Peyer's patch (tissue), 4 donors: ENCODE measurements at places on chromosomes 6 and 20. TPM values are rescaled to one million over a fixed set of nuclear protein-coding genes. Genes with fewer than 3 reads are reported as not detected.

GRCh38 chr6:162532283-162533008 lies 195.1 kb downstream of the PRKN start:
- DNase-seq = no peak

GRCh38 chr6:139909992-139910391 lies 535.5 kb upstream of the CITED2 start:
- DNase-seq = no peak

The DNAAF9 gene
- 6.5 TPM for total RNA-seq

DNA sequence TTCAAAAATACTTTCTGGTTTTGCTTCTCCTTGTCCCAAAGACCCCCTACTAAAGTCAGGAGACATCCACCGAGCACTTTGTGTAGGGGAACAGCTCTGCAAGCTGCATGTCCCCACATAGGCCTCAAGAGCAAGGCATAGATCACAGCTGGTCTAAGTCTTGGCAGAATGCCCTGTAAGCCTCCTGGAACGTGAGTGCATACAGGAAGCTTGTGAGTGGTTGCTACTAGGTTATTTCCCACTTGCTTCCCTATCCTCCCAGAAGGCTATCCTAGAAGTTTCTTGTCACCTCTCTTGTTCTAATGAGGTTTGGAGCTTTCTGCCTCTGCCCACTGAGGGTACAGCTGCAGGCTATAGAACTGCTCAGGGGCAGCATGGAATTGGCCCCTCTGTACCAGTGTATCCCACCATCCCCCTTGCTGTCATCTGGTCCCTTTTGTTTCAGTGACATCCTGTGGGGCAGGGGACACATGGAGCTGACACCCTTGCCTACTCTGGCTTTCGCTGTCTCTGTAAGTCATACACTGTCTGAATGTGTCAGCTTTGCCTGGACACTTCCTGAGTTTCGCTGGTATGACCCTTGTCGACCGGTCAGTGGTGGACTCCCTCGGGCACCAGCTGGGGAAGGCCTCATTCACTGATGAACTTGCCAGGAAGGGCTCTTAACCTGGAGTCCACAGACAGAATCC lies 35.6 kb upstream of the KCNK16 start:
- no peak for DNase-seq

DNA sequence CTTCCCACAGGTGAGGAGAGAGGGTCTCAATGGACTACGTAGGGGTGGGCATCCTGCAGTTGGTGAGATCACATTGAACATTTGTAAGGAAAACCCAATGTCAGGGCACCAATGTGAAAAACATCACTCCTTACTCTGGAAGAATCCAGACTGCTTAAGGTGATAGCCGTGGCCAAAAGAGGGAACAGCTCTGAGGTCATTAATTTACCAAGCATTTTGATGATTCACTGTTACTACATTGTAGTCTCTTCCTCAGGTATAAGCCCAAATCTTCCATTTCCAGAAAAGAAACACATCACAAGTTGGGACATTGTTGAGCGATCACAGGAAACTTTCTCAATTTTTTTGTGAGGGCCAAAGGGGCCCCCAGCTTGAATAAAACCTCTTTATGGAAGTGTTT lies 61.1 kb upstream of the SPTLC3 start:
- DNase-seq = no peak

The THBD gene
- 12.9 TPM for total RNA-seq

GRCh38 chr20:31603822-31604566 lies 1.1 kb upstream of the ID1 start:
- peak; percentile 98 for DNase-seq

GRCh38 chr20:56171087-56172012 lies 77.2 kb upstream of the MC3R start:
- no peak for DNase-seq

The SH3BGRL2 gene
- 114 TPM for total RNA-seq

- no peak for DNase-seq
These were observed 46.9 kb downstream of the BLOC1S5 start for GRCh38 chr6:8017276-8017701.

The AHCY gene
- total RNA-seq = 50.9 TPM

DNA sequence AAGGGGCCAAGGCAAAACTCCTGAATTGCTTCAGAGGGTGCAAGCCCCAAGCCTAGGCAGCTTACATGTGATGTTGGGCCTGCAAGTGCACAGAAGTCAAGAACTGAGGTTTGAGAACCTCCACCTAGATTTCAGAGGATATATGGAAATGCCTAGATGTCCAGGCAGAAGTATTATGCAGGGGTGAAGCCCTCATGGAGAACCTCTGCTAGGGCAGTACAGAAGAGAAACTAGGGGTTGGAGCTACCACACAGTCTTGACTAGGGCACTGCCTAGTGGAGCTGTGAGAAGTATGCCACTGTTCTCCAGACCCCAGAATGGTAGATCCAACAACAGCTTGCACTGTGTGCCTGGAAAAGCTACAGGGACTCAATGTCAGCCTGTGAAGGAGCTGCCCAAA lies 179.7 kb upstream of the GJE1 start:
- DNase-seq = no peak

The KIF13A gene
- total RNA-seq = 41.8 TPM

GRCh38 chr6:129370268-129370916 lies 339.6 kb downstream of the ARHGAP18 start:
- peak; percentile 70 for DNase-seq

DNA sequence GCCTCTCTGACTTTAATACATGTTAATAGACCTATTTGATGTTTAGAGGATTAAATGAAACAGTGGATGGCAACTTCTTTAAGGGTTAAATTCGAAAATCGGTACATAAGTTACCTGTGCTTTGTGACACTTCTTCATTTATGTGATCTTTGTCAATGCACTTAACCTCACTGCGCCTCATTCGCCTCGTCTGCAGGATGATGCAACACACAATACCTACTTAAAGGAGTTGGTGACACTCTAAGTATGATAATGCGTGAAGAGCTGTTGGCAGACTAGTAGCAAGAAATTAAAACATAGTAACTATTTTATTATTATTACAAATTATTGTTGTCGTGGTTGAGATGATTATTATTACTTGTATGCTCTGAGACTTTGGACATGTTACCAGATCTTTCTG lies 92.8 kb downstream of the TSHZ2 start:
- DNase-seq = no peak

DNA sequence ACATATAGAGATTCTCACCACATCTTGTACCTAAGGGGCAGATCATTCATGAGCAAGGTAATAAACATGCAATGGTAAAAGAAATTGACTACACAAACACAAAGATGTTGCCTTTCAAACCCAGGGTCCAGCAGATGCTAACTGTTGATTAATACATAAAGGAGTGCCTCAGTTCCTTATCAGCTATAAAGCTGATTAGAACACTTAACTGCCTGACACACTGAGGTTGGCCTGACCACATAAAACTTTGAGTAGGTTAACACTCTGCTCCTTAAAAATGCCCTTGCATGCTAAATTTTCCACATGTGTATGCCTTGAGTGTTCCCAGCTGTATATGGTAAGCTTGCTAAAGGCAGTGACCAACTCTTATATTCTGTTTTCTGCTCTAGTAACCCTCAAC lies 14.9 kb downstream of the CRISP2 start:
- no peak for DNase-seq

The BHLHE23 gene
- total RNA-seq = not detected

DNA sequence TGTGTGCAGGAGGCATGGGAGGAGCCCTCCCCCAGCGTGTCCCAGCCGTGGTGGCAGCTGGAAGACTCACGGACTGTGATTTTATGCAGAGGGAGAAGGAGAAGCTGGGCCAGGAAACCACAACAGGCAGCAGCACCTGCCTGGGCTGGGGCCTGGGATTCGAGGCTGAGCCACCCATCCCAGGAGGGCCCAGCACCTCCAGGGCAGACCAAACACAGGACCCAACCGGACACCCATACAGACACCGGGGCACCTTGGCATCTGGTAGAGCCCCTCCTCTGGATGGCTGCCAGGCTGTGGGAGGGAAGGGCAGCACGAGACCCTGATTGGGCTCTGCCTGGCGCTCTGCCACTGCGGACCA lies 41.7 kb upstream of the CHRNA4 start:
- DNase-seq = no peak

DNA sequence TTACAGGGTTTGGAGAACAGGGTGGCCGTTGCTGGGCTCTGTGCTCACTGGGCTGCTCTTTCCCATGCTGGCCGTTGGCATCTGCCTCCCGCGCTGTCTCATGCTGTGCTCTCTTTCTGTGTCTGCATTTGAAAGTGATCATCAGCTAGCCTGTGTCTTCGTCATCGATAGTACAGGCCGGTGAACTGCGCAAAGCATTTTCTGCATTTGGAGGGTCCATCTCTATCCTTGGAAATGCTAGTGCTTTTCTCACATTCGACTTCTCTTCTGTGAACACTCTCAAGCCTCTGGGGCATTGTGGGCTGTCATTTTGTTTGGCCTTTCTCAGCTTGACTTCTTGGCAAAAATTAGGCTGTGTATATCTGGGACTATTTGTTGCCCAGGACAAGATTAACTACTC lies 6.8 kb upstream of the SNHG17 start:
- DNase-seq = no peak

DNA sequence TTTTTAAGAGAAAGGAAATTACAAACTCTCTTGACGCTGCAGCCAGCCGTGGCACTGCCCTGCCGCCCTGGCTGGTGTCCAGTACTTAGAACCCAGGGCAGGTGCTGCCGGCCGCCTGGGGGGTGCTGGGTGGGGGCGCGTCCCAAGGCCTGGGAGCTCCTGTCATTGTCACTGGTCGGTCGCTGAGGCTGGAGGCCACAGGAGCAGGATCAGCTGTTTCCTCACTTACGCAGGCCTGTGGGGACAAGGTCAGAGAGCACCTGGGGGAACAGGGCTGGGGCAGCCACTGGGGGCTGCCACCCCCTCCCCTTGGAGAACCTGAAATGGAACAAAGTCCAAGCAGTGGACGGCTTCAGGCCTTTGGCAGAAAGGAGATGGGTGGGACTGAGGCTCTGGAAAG lies 5.6 kb downstream of the BIRC7 start:
- DNase-seq = no peak

The MRPS18B gene
- total RNA-seq = 35.3 TPM

The CLPSL2 gene
- total RNA-seq = not detected

- DNase-seq = no peak
These were observed 60.3 kb upstream of the FABP7 start for GRCh38 chr6:122719176-122719575.

The IMPG1 gene
- not detected for total RNA-seq

- no peak for DNase-seq
These were observed 51.2 kb downstream of the CD164 start for GRCh38 chr6:109331081-109331480.

DNA sequence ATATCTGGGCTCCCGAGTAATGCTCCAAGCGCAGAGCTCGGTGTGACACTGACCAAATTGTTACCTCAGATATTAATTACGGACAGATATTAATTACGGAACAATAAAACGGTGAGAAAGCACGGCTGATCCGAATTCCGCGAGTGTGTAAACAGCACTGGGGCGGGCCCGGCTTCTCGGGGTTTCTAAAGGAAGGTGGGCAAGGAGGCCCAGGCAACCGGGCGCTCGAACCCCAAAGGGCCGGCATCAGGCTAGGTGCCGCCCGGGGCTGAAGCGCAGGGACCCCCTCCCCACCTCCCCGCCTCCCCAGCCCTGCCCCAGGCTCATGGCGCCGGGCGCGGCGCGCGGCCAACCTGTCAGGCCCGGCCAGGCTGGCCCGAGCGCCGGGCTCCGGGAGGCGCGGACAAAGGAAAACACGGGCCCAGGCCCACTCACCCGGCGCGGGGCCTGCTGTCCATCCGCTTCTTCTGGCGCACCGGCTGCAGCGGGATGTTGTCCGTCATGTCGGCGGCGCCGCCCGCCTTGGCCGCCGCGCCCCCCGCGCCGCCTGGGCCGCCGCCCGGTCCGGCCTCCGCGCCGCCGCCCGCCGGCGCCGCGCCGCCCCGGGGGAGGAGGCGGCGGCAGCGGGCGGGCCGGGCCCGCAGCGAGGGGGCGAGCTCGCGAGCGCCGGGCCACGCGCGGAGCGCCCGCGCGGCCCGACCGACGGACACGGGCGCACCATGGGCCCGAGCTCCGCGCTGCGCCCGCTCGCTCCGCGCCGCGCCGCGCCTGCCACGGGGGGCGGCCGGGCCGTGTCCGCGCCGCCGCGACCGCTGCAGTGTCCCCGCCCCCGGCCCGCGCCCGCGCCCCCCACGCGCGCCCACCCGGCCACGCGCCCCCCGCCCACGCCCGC lies at the start of gene ATP9A:
Gene ATP9A (minus strand): TSS at position 524 of the 892 bp plus-strand sequence. CDS start 21 bp downstream, at position 503.
- DNase-seq = peak; percentile 65

The GTF2H4 gene
- total RNA-seq = 10.7 TPM

The CDC25B gene
- 33.3 TPM for total RNA-seq

GRCh38 chr6:154923199-154923869 lies 71.8 kb upstream of the TIAM2 start:
- no peak for DNase-seq

- DNase-seq = no peak
These were observed 335.1 kb downstream of the BTBD3 start for GRCh38 chr20:12252793-12253192.

The FBXO5 gene
- total RNA-seq = 2.7 TPM

The ADGB gene
- not detected for total RNA-seq

The RBPJL gene
- total RNA-seq = not detected

The SPTLC3 gene
- total RNA-seq = 21.9 TPM

DNA sequence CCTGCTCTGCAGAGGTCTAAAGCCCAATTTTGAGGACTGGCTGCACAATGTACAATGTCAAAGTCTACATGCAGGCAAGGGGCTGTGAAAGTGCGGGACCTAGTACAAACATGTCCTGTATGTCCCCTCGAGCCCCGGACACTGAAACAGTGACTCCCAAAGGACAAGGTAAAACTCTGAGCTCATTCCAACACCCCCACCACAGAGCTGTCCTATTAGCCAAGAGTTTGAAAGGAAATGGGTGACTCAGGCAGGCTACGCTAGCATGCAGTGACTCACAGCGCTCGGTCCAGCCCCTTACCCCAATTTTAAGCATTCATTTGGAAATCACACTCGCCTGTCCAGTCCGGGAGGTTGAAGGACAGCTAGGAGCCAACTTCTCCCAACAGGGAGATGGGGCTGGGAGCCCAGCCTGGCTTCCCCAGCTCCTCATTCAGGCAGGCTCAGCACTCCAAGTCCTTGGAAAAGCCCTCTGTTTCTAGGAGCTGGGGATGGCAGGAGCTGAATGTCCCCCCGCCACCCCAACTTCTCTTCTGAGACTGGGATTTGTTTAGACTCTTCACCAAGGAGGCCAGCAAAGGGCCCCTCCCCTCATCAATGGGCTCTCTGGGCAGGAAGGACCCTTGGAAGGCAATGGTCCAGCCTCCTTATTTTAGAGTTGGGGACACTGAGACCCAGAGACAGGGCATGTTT lies 3.9 kb downstream of the SDC4 start:
- DNase-seq = peak; percentile 76

DNA sequence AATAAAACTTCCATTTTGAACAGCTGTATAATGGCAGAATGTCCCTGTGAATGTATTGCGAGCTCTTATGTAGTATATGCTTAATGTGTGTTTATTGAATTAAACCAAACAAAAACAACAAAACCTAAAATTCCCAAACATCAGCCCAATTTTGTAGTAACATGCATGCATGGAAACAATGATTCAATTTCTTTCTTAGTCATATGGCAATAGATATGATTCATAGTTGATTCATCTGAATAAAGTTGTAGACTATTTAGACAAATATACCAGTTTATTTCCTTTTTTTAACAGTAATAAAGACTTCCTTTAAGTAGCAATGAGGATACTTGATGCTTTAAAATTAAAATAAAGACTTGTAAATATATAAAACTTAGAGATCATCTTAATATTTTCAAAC lies 670.6 kb downstream of the CD109 start:
- no peak for DNase-seq

- DNase-seq = peak; percentile 52
These were observed 65.0 kb upstream of the EEF1A1 start for GRCh38 chr6:73585566-73586415.
